ENCODE measurements at places on chromosomes 4 and X. TPM values are rescaled to one million over a fixed set of nuclear protein-coding genes. Genes with fewer than 3 reads are reported as not detected.

GRCh38 chrX:107826238-107827029, 768 bp downstream of the MID2 start:
- no peak overlapping the region for H3K27ac ChIP-seq
- peaks cover 7% of the 10 kb centered on the region for H3K4me1 ChIP-seq
- no peaks in the 10 kb centered on the region for H3K36me3 ChIP-seq
- DNase-seq: peak; percentile 53

The GALNTL6 gene
- total RNA-seq: not detected

The TSPAN6 gene
- 0.07 TPM for total RNA-seq

GRCh38 chr4:10040049-10040892, 19.0 kb upstream of the SLC2A9 start:
- no peak for DNase-seq
- no peaks in the 10 kb centered on the region for H3K27me3 ChIP-seq
- no peak overlapping the region for H3K27ac ChIP-seq
- no peaks in the 10 kb centered on the region for H3K4me1 ChIP-seq
- H3K4me3 ChIP-seq: no peak overlapping the region
- H3K36me3 ChIP-seq: no peaks in the 10 kb centered on the region

DNA sequence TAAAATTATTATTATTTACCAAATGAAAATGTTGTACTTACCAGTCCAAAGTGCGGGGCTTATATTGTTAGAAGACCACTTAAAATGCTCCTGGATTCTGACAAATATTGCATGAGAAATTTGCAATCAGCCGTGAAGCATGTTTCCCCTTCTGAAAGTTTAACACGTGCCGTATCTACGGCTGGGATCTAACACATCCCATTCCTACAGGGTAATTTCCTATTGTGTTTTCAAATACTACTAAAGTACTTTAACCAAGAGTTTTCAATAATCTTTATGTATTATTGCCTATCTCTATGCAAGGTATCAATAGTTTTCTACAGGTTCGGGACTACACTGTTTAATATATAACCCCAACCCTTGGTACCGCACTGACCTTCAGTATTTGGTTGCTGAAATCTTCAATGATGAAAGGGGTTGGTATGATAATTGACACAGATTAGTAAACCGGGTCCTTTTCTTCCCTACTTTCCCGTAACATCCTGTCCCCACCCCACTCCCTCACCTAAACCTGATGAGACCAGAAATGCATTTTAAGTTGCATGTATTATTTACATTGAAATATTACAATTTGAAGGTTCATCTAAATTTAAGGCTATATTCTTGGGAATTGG, 795 bp upstream of the BRWD3 start:
- DNase-seq: no peak
- H3K4me1 ChIP-seq: peaks cover 19% of the 10 kb centered on the region
- H3K4me3 ChIP-seq: peak overlapping the region; percentile 72
- H3K27ac ChIP-seq: peak overlapping the region; percentile 81

- H3K4me3 ChIP-seq: no peak overlapping the region
- H3K36me3 ChIP-seq: no peaks in the 10 kb centered on the region
- no peaks in the 10 kb centered on the region for H3K4me1 ChIP-seq
- H3K27me3 ChIP-seq: no peaks in the 10 kb centered on the region
These were observed 14.1 kb downstream of the GABRA4 start for GRCh38 chr4:46979283-46979682.

The GLRA2 gene
- not detected for total RNA-seq

DNA sequence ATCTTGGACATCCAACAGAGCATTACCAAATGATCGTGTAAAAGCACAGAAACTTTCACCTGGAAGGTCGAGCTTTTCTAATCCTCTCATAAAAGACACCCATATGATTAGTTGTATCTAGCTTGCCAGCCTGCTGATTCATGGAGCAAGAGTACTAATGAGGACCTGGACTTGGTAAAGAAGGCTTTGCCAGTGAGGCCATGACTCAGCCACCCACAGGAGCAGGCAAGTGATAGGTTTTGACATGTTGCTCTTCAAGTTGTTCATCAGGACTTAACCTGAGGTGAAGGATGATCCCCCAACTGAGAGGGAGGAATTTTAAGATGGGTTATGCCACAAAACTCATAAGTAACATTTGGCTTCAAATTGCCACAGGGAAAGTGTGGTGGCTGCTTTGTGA, 24.7 kb upstream of the EPGN start:
- H3K27ac ChIP-seq: no peak overlapping the region
- no peaks in the 10 kb centered on the region for H3K4me1 ChIP-seq
- H3K4me3 ChIP-seq: no peak overlapping the region
- H3K36me3 ChIP-seq: no peaks in the 10 kb centered on the region
- H3K27me3 ChIP-seq: no peaks in the 10 kb centered on the region

DNA sequence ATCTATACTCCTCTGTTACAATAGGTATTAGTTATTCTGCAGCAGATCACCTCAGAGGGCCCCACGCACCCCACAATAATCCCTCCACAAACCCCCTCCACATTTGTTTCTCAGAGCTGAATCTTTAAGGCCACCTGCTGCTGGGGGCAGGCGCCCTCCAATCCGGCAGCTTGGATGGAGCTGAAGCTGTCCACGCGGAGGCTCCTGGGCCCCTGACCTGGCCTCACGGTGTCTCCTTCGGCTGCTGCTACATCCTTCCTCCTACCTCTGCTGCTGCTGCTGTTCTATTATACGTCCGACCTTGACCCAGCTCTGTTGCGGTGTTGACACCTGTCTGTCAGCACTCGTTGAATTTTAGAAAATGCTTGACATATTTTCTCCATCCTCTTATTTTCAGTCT, 430.2 kb upstream of the ZFP42 start:
- H3K27ac ChIP-seq: no peak overlapping the region
- DNase-seq: no peak
- no peaks in the 10 kb centered on the region for H3K4me1 ChIP-seq
- no peak overlapping the region for H3K4me3 ChIP-seq
- H3K36me3 ChIP-seq: no peaks in the 10 kb centered on the region

The HCFC1 gene
- 152 TPM for total RNA-seq

DNA sequence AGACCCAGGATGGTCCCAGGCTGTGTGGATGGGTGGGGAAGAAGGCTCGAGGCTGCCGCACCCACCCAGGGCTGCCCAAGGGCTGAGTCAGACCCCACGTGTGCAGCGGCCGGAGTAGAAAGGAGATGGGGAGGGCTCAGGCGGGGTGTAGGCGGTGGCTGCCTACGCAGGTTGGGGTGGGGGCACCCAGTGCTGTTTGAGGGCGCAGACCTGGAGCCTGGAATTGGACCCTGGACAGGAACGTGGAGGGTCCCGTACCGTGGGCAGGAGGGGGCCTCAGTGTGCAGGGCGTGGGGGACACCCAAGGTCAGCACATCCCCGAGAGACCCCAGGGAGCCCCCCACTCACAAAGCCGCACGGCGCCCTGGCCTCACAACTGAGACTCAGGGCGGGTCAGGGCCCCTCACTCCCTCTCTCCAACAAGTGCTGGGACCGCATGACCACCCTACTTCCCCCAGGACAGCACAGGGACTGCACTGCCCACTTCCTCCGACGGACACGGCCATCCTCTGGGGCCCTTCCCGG, 79.9 kb downstream of the FAM53A start:
- DNase-seq: no peak
- H3K4me3 ChIP-seq: no peak overlapping the region

The TBX22 gene
- not detected for total RNA-seq

The KLHL34 gene
- 0.27 TPM for total RNA-seq

The COL4A5 gene
- total RNA-seq: not detected

The AWAT2 gene
- total RNA-seq: not detected

DNA sequence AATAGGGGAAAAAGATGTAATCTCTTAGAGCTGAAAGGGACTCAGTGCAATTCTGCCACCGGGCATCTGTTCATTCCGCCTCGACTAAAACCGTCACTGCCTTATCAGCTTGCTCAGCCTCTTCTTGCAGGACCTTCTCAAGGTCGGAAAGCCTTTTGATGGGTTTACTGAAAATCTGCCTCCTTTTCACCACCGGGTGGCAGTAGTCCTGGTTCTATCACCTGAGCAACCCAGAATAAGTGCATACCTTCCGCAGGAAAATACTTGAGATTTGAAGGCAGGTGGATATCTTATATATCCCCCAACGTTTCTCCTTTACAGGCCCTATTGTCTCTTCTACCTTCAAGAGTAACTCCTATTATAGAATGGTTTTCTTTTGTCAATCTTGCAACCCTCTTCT, 103.4 kb upstream of the PAK3 start:
- DNase-seq: peak; percentile 3
- H3K27me3 ChIP-seq: no peaks in the 10 kb centered on the region
- H3K36me3 ChIP-seq: no peaks in the 10 kb centered on the region

GRCh38 chr4:187274153-187274552, 550.5 kb upstream of the FAT1 start:
- no peak for DNase-seq
- H3K27ac ChIP-seq: no peak overlapping the region
- no peaks in the 10 kb centered on the region for H3K36me3 ChIP-seq
- no peaks in the 10 kb centered on the region for H3K27me3 ChIP-seq
- no peaks in the 10 kb centered on the region for H3K4me1 ChIP-seq
- no peak overlapping the region for H3K4me3 ChIP-seq

GRCh38 chr4:103054030-103054429, 22.5 kb downstream of the SLC9B2 start:
- H3K4me3 ChIP-seq: no peak overlapping the region
- H3K27me3 ChIP-seq: no peaks in the 10 kb centered on the region
- no peaks in the 10 kb centered on the region for H3K4me1 ChIP-seq
- no peaks in the 10 kb centered on the region for H3K36me3 ChIP-seq
- no peak overlapping the region for H3K27ac ChIP-seq

- H3K27ac ChIP-seq: no peak overlapping the region
- DNase-seq: no peak
- no peaks in the 10 kb centered on the region for H3K36me3 ChIP-seq
These were observed 285.9 kb downstream of the IL15 start for GRCh38 chr4:141922236-141922635.

The PCDH18 gene
- total RNA-seq: not detected

The HAND2 gene
- total RNA-seq: not detected

DNA sequence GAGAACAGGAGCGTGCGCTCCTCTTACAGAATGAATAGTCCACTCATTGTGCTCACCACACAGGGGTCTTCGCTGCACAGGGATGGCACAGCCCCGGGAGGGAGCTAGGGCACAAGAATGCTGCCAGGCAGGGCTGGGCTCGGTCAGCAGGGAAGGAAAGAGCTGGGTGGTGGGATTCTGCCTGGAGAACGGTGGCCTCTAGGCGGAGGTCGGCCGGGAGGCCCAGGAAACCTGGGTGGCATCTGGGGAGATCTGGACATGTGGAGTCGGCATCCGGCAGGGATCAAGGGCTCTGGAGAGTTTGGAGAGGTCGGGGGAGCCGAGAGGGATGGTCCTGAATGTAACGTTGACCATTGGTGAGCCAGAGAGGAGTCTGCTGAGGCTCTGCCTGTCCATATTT, 46.5 kb upstream of the PSAPL1 start:
- DNase-seq: no peak
- no peaks in the 10 kb centered on the region for H3K4me1 ChIP-seq
- H3K36me3 ChIP-seq: no peaks in the 10 kb centered on the region
- H3K27me3 ChIP-seq: no peaks in the 10 kb centered on the region
- no peak overlapping the region for H3K27ac ChIP-seq

Measured in CD8-positive, alpha-beta memory T cell (primary cell).